ENCODE measurements at places on chromosomes 3 and 15. TPM values are rescaled to one million over a fixed set of nuclear protein-coding genes. Genes with fewer than 3 reads are reported as not detected.
A peak's percentile ranks its signal among the peaks of the same experiment; 100 is the strongest.

DNA sequence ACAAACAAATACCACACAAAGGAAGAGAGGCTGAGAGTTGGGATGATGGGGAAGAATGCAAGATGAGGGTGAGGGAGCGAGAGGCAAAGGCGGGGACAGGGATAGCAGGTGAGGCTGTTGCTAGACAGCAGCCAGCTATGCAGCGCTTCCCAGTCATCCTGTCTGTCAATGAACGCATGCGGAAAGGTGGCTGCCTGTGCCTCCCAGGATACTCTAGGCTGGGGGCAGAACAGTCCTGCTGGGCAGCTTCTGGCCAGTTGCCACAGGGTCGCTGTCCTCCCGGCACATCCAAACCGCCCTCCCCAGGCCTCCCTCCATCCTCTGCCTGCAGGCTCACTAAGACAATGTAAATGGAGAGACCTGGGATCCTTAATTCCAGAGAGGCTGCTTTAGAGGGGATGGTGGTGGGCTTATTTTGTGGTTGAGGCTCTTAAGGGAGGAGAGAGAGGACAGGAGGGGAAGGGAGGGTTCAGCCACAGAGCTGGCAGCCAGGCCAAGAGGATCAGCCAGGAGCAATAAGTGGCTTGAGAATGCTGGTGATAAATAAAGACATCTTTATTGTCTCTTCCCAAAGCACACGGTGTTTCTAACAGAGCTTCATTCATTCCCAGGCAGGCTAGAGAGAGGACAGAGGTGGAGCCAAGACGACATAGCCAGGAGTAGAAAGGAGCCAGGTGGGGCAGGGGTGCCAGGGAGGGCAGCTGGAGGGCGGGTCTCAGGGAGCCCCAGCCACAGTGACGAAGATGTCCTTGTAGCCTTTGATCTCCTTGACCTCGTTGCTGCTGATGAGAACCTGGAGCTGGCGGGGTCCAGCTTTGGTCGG, 9.2 kb upstream of the TGM5 start:
- no peak overlapping the region for H3K4me3 ChIP-seq
- H3K36me3 ChIP-seq = peaks cover 3% of the 10 kb centered on the region
- no peaks in the 10 kb centered on the region for H3K4me1 ChIP-seq
- H3K27ac ChIP-seq = no peak overlapping the region
- no peak for DNase-seq

DNA sequence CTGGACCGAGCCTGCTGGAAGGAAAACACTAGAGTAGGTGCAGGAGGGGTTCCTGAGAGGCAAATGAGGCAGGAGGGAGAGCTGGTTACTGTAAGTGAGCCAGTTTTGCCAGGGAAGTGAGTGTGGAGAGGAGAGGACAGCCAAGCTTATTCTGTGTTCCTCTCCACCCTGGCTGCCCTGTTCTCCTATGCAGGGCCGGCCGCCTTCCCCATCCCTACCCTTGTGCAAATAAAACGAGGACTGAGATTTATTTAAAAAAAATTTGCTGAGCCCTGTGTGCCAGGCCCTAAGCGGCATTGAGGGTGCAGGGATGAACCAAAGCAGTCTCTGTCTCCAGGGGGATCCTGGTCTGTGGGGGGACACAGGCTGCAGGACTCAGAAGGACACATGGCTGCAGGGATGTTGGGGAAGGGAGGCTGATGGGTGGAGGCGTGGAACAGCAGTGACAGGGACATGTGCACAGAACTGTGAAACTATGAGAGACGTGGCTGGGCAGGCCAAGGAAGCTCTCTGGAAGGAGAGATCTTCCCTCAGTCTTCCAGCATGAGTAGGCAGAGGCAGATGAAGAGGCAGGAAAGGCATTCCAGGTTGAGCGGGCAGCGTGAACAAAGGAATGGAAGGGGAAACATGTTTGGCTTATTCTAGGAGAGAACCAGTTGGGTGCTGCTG, 12.1 kb downstream of the CORO2B start:
- DNase-seq = no peak
- no peaks in the 10 kb centered on the region for H3K36me3 ChIP-seq
- H3K27me3 ChIP-seq = no peaks in the 10 kb centered on the region

DNA sequence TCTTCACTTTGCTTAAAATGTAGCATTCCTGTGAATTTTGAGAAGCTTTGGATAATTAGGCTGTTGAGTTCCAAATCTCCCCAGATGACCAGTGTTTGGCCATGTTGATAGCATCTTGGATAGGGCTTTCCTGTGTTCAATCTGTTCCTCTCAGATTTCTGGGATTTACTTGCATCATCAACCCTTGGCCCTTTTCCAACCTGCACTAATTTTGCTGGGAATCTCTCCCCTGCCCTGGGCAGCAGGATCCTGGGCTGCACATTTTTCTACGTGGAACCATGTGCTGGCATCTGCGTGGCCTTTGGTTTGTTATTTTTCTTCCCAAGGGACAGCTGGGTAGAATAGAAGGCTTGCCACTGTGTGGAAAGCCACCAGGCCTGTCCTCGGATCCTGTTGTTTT, 75.4 kb upstream of the PLXNA1 start:
- H3K36me3 ChIP-seq = no peaks in the 10 kb centered on the region
- no peaks in the 10 kb centered on the region for H3K27me3 ChIP-seq
- no peak overlapping the region for H3K4me3 ChIP-seq

GRCh38 chr3:52250122-52250521, 4.6 kb downstream of the PPM1M start:
- no peak overlapping the region for H3K4me3 ChIP-seq
- no peak overlapping the region for H3K27ac ChIP-seq
- no peaks in the 10 kb centered on the region for H3K4me1 ChIP-seq

DNA sequence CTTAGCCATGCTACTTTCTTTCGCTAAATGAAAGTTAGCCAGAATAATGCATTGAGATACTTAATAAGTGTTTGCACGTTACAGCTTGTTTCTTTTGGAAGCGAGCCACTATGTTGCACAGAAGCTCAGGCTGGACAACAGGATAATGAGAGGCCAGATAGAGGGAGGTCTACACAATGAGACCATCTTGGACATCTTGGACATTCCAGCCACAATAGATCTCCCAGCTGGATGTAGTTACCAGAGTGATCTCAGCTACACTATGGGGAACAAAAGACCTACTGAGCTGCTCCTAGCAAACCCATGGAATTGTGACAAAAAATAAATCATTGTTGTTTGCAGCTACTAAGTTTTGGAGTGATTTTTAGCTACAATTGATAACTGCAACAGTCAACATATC, 540.1 kb upstream of the SEMA6D start:
- H3K4me1 ChIP-seq = no peaks in the 10 kb centered on the region
- no peak overlapping the region for H3K27ac ChIP-seq
- no peak for DNase-seq
- H3K4me3 ChIP-seq = no peak overlapping the region
- peaks cover 1% of the 10 kb centered on the region for H3K27me3 ChIP-seq

DNA sequence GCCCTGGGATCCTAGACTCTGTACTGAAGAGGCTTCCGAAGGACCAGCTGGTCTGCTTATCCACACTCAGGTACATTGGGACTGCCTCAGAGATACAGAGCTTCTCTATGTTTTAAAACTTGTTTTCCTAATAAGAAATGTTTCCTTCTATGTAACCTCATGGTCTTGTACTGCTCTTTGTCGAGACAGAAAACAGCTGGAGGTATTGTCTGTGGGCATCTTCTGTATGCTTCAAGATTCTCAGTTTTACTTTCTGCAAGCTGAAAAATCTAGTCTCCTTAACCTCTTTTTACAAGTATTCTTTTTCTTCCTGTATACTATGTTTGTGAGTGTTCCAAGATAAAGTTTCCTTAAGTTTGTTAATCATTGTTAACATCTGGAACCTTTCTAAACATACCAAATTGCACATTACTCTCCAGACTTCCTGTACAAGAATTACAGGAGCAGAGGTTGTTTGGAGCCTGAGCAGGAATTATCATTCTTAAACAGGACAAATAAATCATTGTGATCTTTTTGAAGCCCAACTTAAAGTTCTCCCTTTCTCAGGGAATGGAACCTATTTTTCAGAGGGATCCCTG, 358.3 kb upstream of the CFAP20DC start:
- H3K4me1 ChIP-seq = peaks cover 9% of the 10 kb centered on the region
- H3K27ac ChIP-seq = no peak overlapping the region
- no peak for DNase-seq
- H3K4me3 ChIP-seq = no peak overlapping the region
- H3K27me3 ChIP-seq = peaks cover 52% of the 10 kb centered on the region

The BCL2A1 gene
- not detected for total RNA-seq

GRCh38 chr3:136856665-136857064, 5.3 kb upstream of the NCK1 start:
- H3K27me3 ChIP-seq = no peaks in the 10 kb centered on the region
- no peak overlapping the region for H3K27ac ChIP-seq
- no peak for DNase-seq
- H3K4me3 ChIP-seq = no peak overlapping the region

DNA sequence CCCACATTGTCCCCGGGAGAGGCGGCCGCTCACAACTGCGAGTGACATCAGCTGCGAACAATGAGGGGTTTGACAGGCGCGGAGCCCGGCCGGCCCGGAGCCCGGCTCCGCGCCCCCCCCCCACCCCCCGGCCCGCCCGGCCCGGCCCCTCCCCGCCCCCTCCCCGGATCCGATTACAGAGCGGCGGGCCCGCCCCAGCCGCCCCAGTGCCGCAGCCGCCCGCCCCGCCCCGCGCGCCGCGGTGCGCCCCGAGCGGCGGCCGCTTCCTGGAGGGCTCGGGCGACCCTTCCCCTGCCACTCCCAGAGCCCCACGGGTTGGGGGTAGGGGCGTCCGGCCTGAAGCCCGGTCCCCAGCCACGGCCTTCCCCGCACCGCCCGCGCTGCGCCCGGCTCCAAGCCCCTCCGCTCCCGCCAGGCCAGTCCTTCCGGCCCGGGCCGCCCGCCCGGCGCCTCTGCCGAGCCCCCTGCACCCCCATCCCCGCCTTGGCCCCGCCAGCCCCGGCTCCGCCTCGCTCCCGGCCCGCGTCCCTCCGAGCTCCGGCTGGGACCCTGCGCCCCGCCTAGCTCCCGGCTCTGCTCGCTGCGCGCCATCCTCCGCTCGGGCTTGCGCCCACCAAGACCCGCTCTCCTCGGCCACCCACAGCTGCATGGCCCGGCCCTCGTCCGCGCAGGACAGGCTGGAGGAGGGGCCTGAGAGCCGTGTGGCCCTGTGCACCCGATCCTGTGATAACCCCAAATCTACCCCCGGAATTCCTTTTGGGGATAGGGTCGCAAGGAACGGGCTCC, at the start of gene PCBP4:
PCBP4 (minus strand) TSS at position 71 of the 786 bp plus-strand sequence. CDS start 6,214 bp downstream, outside the sequence.
- DNase-seq = peak; percentile 93
- H3K4me1 ChIP-seq = peaks cover 59% of the 10 kb centered on the region
- H3K4me3 ChIP-seq = peak within 1 kb of the TSS; percentile 81
- H3K36me3 ChIP-seq = no peaks in the 10 kb centered on the region
- peak within 1 kb of the TSS; percentile 95 for H3K27ac ChIP-seq
- H3K27me3 ChIP-seq = peaks cover 11% of the 10 kb centered on the region

DNA sequence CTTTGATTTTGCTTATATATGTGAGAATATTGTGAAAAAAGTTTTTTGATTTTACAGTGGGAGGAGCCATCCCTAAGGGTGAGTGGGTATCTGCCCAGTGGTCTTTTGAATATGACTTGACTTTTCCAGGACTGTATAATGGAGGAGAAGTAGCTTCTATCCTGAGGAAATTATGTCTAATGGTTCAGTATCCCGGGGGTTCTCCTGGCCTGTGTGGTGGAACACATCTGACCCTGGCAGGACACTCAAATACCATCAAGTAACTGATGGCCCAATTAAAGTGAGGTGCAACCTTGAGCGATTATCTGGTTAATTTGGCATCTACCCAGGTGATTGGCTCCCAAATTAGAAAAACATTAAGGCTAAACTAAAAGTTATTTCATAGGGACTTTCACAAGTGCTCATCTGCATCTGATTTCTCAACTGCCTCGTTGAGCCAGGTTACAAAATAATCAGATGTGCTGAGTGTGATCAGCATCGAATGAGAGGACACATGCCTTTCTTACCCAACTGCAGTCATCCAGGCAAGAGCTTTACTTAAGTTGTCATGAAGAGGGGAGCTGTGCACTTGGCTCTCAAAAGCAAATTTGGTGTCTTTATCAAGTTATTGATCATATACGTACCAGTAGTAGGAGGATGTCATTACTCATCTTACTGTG, 201.4 kb downstream of the IL5RA start:
- H3K4me1 ChIP-seq = no peaks in the 10 kb centered on the region
- no peak overlapping the region for H3K4me3 ChIP-seq
- no peaks in the 10 kb centered on the region for H3K27me3 ChIP-seq
- no peak overlapping the region for H3K27ac ChIP-seq

DNA sequence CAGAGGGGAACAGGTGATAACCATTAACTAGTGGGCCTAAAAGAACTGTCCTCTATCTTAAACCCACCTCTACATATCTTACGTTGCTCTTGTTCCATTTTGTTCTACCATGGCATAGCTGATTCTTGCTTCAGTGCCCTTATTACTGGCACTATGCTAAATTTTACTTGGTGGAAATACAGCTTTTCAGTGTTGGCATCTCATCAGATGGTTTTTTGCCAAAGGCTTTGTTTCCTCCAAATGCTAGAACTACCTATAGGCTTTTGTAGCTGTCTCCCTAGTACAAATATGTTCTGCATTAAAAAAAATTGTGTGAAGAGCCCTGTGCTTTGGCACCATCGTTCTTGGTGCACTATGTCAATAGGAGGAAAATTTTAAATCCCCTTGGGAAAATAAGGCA, 145.0 kb upstream of the ZBTB20 start:
- H3K36me3 ChIP-seq = no peaks in the 10 kb centered on the region
- H3K27me3 ChIP-seq = no peaks in the 10 kb centered on the region
- DNase-seq = no peak
- no peak overlapping the region for H3K4me3 ChIP-seq
- H3K27ac ChIP-seq = no peak overlapping the region

The TM4SF18 gene
- total RNA-seq = not detected

DNA sequence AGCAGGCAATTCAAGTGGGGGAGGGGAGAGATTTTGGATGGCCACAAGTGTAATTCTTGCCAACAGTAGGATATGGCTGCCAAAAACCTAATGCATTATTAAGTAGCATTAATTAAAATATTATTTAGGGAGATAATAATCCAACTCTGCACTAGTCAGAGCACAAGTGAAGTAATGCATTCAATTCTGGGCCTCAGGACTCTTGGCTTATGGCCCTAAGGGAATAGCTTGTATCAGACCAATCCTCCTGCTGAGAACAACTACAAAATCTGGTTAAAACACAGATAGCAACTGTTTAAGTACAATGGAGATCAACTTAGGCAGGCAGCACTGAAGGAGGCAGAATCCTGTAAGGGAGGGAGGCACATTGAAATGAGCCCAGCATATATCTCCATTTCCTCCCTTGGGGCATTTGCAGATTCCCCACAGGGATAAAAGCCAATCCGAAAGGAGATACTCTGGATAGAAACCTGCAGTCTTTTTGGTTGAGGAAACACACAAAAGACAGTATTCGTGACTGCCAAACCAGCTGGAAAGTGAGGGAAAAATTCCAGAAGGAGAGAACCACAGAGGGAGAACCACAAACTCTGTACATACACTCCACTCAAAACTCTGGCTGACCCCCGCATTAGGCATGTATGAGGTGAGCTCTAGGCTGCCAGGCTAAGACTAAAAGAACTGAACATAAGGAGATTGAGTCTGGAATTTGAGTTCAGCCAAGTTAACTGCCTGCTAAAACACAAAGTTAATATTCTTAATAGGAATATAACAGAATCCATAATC, 57.4 kb downstream of the ETFA start:
- DNase-seq = peak; percentile 15
- no peaks in the 10 kb centered on the region for H3K27me3 ChIP-seq
- H3K27ac ChIP-seq = peak overlapping the region; percentile 0
- H3K36me3 ChIP-seq = no peaks in the 10 kb centered on the region
- H3K4me1 ChIP-seq = peaks cover 10% of the 10 kb centered on the region

The BDH1 gene
- total RNA-seq = 14.1 TPM

All from neural progenitor cell (in vitro differentiated cells).